Sigmoid colon (tissue), 7 donors: ENCODE measurements at places on chromosomes 5 and 9. TPM values are rescaled to one million over a fixed set of nuclear protein-coding genes. Genes with fewer than 3 reads are reported as not detected.

- H3K36me3 ChIP-seq = no peaks in the 10 kb centered on the region
- H3K4me1 ChIP-seq = no peaks in the 10 kb centered on the region
- H3K27me3 ChIP-seq = no peaks in the 10 kb centered on the region
- no peak overlapping the region for H3K27ac ChIP-seq
Measured at GRCh38 chr9:114684036-114684435, 2.0 kb upstream of the TEX48 start.

DNA sequence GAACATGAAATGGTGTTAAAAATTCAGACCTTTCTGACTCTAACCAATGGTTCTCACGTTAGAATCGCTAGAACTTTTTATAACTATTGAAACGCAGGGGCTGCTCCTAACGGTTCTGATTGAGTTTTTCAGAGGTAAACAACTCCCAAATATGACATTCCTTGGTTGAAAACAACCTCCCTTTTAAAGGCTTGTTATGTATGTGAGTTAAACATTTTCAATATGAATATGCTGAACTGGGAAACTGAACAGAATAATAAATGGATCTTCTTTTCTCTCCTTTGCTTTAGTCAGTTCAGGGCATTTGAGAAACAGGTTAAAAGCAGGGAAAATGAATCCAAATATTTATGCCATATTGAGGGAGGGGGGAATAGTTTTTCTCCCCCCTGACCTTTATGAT lies 13.2 kb upstream of the DPYSL3 start:
- no peaks in the 10 kb centered on the region for H3K36me3 ChIP-seq
- no peak for DNase-seq
- H3K27me3 ChIP-seq = no peaks in the 10 kb centered on the region
- no peak overlapping the region for H3K4me3 ChIP-seq
- no peak overlapping the region for H3K27ac ChIP-seq

GRCh38 chr9:126957687-126958053 lies 43.1 kb downstream of the RALGPS1 start:
- peak overlapping the region; percentile 85 for H3K27ac ChIP-seq
- H3K27me3 ChIP-seq = no peaks in the 10 kb centered on the region
- peaks cover 3% of the 10 kb centered on the region for H3K36me3 ChIP-seq
- DNase-seq = no peak
- peaks cover 48% of the 10 kb centered on the region for H3K4me1 ChIP-seq

DNA sequence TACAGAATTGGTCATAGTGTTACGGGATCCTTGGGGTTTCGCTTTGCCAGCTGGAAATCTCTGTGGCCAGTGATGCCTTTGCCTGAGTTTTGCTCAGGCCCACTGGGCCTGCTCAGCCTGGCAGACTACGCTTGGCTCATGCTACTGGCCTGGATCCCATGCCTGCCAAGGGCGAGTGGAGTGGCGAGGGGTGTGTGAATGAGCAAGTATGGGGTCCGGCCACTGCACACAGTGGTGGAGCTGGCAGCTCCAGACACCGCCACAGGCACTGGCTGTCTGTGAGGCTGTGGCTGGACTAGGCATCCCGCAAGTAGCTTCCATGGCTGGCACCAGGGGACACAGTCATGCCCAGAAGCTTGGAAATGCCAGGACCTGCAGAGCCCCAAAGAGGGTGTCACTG lies 240.3 kb downstream of the ARRDC3 start:
- H3K36me3 ChIP-seq = no peaks in the 10 kb centered on the region
- no peak overlapping the region for H3K27ac ChIP-seq
- H3K4me1 ChIP-seq = no peaks in the 10 kb centered on the region

DNA sequence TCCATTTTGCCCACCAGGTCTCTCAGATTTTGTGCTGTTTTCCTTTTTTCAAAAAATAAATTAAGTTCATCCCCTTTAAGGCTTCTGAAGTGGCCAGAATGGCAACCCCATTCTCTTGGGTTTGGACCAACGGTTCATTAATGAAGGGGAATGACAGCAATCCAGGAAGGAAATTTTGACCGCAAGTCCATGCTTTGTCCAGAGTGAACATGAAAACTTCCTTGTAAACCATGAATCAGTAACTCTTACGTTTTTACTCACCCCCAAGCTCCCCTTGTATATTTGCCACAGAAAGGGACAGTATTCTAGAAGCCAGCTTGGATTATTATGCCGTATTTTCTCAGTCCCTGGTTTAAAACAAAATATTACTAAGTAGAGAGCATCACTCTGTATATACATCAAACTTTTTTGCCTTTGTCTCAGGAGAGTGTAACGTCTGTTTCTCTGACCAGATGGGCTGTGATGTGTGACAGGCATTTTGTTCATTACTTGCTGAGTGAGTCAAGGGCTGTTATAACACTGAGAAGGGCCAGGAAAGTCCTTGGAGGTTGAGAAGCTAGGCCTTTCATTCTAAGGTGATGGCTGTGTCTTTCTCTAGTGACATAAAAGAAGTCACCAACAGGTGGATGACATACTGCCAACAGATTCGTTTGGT lies 148.2 kb downstream of the SMARCA2 start:
- no peaks in the 10 kb centered on the region for H3K36me3 ChIP-seq
- H3K27ac ChIP-seq = no peak overlapping the region
- peaks cover 5% of the 10 kb centered on the region for H3K4me1 ChIP-seq
- DNase-seq = no peak
- H3K4me3 ChIP-seq = no peak overlapping the region

The C5orf52 gene
- not detected for total RNA-seq

The UBAC1 gene
- 80.9 TPM for total RNA-seq
